ENCODE measurements at places on chromosomes 11 and 22. TPM values are rescaled to one million over a fixed set of nuclear protein-coding genes. Genes with fewer than 3 reads are reported as not detected.

CAVIN3 gene
- total RNA-seq: 5.8 TPM

TH gene
- 0.68 TPM for total RNA-seq

DLAT gene
- 52.4 TPM for total RNA-seq

KRTAP5-11 gene
- total RNA-seq: not detected

MRPL23 gene
- total RNA-seq: 60.8 TPM

SESN3 gene
- total RNA-seq: 80.8 TPM

OR8K5 gene
- not detected for total RNA-seq

ACR gene
- total RNA-seq: not detected

LRRC51 gene
- total RNA-seq: 11.6 TPM

TSPAN32 gene
- total RNA-seq: not detected

MEN1 gene
- 57.9 TPM for total RNA-seq

NLRX1 gene
- 9.1 TPM for total RNA-seq

MAJIN gene
- not detected for total RNA-seq

FXYD2 gene
- 0.26 TPM for total RNA-seq

- DNase-seq: no peak
These were observed 122.2 kb upstream of the PDGFD start for GRCh38 chr11:104286129-104286528.

GRCh38 chr11:33769542-33769941, 4.8 kb downstream of the FBXO3 start:
- DNase-seq: no peak

DNA sequence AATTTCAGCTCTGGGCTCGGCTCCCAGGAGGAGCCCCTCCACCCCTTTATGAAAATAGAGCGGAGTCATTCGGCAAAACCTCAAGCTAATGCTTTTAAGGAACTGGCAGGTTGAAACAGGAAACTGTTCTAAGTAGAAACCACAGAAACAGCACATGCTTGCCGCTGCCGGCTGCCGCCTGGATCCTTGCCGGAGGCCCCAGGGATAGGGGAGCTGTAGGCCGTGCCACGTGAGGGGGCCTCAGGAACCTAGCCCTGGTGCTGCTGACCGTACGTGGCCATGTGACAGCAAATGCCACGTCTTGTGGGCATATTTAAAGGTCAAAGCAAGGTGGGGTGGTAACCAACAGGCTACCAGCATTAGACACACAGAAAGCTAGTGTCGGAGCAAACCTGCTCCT, 77.9 kb upstream of the TIMP3 start:
- DNase-seq: no peak

DNA sequence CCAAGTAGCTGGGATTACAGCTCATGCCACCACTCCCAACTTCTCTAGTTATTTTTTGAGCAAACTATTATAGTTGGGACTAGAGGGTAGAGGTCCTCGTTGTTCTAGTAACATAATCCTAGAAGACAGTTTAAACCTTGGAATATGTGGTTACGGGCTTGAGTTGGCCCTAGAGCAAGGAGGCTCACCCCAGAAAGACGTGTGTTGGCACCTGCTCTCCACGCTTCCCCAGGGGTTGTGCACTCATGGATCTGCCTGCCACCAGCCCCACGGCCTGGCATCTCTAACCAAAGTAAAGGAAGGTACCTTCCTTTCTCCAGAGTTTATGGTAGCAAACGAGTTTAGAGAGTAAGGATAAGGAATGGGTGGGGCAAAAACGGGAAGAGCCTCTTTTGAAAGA, 79.0 kb downstream of the SCN3B start:
- DNase-seq: no peak

- no peak for DNase-seq
These were observed 343.5 kb upstream of the B3GAT1 start for GRCh38 chr11:134755535-134755934.

- peak; percentile 30 for DNase-seq
These were observed 844 bp downstream of the PCF11 start for GRCh38 chr11:83157594-83158356.

DNA sequence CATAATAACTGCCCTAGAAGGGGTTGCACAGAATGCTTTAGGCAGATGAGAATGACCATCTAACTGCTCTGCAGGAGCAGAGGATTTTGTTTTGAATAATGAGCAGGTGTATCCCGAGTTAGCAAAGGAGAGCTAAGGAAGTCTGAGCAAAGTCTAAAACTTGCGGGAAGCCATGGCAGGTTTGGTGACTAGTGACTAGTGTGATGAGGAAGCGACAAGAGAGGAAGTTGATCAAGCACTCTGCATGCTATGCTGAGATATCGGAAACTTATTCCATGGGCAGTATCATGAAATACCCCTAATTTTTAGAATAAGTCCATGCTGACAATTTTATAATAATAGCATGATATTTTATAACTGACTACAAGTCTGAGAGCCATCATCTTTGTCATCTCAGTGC, 12.9 kb downstream of the OLFML1 start:
- DNase-seq: no peak

- DNase-seq: no peak
These were observed 54.1 kb downstream of the MYH9 start for GRCh38 chr22:36333644-36334043.

DNA sequence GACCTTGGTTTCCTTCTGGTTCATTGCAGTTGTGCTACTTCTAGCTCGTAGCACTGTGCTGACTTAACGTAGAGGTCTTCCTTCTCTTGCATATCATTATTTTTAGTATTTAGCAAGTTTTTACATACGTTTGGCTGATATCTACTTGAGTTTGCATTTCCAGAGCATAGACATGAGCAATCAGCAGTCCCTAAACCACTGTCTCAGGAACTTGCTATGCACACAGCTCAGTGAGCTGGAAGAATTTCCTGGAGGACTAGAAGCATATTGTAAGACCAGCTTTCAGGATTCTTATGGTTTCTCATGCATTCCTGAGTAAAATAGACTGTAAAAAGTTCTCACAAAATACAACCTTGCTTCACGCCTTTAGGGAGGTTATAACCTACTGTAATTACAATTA, 226.7 kb upstream of the PDGFD start:
- DNase-seq: no peak

DNA sequence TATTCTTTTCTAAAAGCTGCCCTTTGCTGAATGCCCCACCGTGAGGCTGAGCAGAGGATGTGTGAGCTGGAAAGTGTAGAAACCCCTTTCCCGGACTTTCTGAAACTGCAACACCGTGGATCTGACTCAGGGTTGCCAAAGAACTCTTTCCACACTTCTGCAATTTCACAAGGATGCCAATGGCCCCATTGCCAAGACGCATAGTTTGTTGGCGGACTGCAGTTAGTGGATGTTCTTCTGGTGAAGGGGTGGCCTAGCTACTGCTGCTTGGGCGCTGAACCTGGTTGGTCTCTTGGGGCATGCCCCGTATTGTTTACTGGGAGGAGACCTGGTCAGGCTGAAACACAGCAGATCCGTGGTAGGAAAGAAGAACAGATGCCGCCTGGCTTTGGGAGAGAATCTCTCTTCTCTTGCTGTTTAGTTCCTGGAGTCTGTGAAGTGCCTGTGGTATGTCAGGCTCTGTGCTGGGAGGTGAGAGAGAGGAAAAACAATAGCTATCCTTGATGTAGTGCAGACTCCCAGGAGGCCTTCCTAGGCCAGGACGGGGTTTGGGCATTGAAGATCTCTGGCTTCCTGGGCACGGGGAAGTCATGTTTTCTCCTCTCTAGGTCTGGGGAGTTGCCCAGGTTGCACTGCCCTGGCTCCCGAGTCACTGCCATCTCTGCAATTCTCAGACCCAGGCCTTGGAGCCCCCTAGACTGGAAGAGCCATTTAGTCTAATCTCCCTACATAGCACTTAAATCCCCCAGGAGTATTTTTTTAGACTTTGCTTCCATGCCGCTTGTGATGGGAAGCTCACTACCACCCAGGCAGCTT, 26.9 kb downstream of the CD82 start:
- DNase-seq: no peak

DNA sequence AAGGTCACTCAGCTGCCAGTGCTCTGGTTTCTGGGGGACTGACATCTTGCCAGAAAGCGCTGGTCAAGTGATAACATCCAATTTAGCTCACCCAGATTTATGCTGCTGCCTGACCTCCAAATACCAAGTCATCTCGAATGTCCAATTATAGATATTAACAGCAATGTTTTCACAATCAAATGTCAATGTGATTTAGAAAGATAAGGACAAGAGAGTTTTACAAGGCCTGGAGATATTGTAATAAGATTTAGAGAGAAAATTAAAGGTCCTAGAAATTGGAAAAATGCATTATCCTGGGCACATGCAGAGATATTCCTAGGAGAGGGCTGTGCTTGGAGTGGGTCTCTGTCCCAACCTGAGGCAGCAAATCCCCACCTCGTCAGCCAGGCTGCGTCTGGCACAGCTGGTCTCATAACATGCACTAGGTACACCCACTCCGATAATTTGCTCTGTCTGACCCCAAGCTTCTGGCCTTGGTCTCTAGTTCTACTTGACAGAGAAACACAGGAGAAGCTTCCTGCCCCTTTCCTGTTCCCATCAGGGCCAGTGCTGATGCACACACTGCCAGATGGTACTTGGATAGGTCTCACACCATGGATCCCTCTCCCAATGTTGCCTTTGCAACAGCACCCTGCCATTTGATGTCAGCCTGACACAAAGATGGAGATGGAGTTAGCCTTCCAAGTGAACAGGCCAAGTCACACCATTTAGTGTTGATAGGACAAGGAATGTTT, 28.6 kb downstream of the USH1C start:
- DNase-seq: no peak

GRCh38 chr11:18731441-18731840, 5.5 kb upstream of the IGSF22 start:
- no peak for DNase-seq

DNA sequence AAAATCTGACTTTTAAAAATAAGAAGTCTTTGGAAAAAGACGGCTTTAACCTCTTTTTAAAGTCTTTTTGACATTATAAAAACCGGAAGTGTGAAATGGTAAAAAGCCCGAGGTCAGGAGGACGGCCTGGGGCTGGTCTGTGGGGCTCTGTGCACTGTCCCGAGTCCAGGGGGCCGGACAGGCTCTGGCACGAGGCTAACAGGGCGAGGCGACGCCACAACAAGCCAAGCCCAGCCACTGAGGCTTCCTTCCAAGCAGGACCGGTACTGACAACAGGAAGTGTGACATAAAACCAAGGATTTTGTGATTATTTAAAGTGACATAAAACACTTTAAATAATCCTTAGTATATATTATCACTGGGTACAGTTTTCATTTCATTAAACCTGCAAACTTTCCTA, 39.2 kb downstream of the BRD1 start:
- DNase-seq: no peak

GRCh38 chr11:61785837-61786402, 6.5 kb downstream of the TMEM258 start:
- DNase-seq: no peak

DNA sequence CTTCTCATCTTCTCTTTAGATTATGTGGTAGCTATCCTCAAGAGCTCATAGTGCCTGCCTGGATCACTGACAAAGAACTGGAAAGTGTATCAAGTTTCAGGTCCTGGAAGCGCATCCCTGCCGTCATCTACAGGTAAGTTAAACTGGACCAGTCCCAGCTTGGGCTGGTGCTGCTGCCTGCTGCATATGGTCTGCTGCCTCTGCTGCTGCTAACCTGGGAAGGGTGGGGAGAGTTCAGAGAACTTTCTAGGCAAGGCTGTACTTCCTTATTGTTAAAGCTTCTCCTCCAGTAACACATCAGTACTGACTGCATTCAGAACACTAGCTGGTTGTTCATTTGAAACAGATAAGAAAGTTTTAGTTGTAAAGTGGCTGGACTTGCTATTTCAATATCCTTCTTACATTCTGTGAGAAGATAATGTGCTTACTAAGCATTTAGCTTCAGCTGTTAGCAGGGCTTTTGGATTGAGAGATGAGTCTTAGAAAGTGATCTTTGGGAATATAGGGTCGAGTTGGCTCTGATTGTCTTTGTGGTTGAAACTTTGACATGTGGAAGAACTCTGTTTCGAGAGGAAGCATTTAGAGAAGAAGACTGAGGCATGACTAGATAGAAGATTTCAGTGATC, 77.3 kb upstream of the HORMAD2 start:
- DNase-seq: no peak

- DNase-seq: no peak
These were observed 307.2 kb downstream of the CADM1 start for GRCh38 chr11:115197031-115197430.

- DNase-seq: no peak
These were observed 4.9 kb upstream of the PTS start for GRCh38 chr11:112221274-112221835.

GRCh38 chr22:43326331-43327156, 16.6 kb downstream of the SCUBE1 start:
- DNase-seq: no peak

DNA sequence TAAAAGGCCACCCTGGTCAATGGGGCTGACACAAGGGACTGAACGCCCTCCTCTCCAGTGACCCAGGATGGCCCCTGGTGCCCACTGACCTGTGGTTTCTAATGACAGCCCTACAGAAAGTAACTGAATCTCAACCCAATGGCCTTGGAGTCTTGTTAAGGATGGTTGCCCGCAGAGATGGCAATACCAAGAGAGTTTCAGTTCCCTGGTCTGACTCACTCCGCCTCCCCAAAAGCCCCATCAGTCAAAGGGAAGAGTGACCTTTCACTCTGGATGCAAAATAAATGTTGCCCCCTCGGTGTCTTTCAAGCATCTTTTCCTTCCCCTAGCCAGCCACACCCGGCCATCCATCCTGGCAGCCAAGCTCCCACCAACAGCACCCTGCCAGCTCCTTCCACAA, 57.7 kb upstream of the ISX start:
- DNase-seq: no peak
